ENCODE measurements at places on chromosomes 2 and 18.

DNA sequence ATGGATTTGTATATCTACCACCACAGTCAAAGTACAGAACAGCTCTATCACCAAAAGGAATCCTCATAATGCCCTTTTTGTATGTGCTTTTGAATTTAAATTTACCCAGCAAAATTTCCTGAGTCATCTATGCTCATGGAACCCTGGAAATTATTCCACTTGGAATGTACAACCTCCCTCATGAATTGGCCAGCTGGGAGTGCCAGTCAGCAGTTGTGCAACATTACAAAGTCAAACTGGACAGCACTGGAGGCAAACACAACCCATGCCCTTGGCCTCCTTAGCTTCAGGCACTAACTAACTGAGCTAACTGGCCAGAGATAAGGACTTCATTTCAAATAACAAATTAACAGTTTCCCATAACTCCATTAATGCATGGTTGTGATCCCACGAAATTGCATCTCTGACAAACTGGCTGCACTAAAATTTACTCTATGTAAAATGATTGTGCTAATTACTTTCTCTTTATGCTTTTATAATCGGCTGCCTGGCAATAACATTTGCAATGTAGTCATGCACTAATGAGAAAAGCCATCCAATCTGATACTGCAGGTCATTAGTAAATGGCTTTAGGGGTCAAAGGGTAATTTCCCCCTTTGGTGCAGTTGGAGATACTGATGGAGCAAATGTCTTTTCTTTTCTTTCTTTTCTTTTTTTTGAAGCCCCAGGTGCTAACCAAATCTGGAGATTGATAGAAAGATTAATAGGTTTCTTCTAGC is 270.5 kb downstream of the ACTR3 start:
- DNase-seq, result peak; percentile 3

DNA sequence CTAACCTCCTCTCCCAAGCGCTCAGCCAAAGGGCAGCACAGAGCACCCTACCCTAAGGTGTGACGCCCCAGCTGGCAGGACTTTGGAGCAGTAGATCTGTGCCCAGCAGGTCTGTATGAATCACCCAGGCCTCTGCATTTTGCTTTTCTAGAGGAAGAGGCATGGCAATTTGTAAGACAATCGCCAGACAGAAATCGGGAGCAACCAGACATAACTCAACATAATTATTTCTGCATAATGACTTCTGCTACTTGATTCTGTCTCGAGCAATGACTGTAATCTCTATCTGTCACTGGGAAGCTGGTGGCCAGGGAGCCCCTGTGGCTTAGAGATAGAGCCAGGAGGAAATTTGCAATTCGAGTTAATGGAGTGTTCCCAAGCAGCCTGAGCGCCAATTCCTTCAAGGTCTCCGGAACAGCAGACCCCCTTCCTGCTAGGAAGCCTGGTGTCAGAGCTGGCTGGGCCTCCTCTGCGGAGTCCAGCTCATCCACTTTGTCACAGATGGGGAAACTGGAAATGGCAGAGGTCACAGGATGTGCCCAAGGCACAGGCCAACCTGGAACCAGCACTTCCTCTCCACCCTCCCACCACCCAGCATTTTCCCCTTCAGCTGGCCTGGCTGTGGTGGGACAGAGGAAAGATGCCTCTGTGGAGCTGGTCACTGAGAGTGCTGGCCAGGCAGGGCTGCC is 55.0 kb downstream of the ODC1 start:
- peak; percentile 29 for DNase-seq

- no peak for DNase-seq
Observed at GRCh38 chr2:105373895-105374401, 24.9 kb downstream of the FHL2 start.

DNA sequence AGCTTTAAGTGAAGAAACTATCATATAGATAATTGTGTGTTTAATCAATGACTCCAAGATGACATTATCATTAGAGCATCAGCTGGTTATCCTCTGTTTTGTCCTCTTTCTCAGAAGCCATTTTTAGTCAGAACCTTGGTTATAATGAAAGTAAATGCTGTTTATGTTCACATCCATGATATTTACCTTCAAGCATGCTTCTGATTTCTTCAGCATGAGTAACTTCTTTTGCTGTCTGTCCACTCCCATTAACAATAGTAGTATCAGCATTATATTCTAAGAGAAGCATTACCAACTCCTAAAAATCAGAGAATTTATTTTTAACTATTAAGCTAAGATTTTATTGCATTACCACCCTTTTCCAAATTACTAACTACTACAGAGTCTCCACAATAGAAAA is 56.3 kb downstream of the OSBPL1A start:
- DNase-seq, result no peak

DNA sequence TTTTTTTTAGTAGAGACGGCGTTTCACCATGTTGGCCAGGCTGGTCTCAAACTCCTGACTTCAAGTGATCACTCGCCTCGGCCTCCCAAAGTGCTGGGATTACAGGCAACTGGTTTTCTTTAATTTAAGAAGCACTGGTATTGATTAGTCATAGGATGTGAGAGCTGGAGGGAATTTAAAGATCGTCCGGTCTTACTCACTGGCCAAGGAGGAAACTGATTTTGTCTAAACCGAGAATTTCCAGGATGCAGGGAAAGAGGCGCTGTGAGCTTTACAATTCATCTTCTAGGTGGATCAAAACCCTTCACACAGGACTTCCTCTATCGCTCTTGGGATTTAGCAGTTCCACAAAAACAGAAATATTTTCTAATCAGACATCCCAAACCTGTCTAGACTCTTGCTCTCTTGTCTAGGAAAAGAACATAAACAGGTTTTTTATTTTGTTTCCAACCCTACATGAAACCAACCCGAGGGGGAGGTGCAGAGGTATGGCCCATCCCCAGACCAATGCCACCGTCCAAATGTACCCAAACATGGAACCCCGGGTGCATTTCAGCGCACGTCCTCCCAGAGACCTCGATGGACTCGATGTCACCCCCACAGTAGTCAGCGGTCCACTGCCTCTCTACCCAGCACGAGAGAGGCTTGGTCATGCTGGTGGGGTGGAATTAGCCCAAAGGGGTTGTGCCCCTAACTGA is 12.5 kb upstream of the TUBB6 start:
- DNase-seq, result no peak

Measured in MG63 (cell line).